ENCODE measurements at places on chromosomes 11 and 22.

DNA sequence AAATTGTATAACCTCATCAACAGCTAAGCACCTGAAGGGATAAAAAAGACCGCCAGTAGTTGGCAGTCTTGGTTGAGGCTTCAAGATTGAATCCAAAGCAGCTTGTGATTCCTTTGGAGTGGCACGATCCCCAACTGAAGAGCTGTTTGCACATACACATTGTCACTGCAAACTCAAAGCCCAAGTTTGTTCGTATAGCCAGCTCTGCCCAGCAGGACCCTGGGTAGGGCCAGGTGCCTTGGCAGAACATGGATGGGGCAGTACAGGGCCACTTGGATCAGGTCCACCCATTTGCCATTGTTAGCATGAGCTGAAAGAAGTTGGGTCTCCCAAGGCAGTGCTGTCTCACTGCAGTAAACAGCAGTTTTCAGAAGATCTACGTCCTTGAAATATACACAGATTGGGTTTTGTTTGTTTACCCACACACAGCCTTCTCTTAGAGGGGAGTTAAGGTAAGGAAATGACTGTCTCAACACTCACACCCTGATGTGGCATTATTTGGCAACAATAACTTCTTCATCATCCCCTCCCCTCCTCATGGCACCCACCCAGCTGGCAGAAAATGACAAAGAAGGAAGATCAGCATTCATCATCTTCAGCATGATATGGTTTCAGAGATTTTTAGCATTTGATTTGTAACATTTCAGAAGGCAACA lies 132.9 kb downstream of the COMMD9 start:
- peak; percentile 33 for DNase-seq

- DNase-seq, result no peak
Observed at GRCh38 chr11:84144531-84144930, 858.4 kb upstream of the CCDC90B start.

GRCh38 chr11:127050186-127050585 lies 49.6 kb upstream of the KIRREL3 start:
- DNase-seq, result no peak

GRCh38 chr11:64513523-64513922 lies 77.5 kb upstream of the SLC22A12 start:
- no peak for DNase-seq

DNA sequence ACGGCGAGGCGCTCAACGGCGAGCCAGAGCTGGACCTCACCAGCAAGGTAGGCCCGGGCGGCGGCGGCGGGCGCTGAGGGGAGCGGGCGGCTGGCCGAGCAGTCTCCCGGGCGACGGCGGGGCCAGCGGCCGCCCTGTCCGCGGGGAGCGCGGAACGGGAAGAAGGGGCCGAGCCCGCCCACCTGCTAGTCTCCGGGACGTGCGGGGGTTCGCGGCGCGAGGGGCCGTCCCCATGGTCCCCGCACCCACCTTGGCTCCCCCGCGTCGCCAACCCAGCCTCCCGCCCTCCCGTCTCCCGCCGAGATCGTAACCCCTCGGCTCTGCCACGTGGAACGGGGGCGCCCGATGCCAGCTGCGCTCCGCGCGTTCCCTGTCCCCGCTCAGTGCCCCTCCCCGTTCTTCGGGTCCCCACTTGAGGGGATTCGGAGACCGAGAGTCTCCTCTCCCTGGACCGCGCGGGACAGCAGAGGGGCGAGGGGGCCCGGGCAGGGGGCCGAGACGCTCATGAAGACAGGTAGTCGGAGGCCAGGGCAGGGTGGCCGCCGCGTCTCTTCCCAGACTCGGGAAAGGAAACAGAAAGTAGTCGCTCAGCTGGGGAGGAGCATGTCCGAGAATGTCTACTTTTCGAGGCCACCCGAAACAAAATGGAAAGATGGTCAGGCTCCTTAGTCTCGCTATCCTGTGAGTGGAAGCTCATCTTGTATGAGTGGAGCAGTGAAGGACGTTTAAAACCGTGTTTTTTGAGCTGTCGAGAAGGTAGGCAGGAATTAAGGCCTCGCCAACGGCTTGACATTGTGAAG lies 557 bp downstream of the GTPBP1 start:
- peak; percentile 64 for DNase-seq

DNA sequence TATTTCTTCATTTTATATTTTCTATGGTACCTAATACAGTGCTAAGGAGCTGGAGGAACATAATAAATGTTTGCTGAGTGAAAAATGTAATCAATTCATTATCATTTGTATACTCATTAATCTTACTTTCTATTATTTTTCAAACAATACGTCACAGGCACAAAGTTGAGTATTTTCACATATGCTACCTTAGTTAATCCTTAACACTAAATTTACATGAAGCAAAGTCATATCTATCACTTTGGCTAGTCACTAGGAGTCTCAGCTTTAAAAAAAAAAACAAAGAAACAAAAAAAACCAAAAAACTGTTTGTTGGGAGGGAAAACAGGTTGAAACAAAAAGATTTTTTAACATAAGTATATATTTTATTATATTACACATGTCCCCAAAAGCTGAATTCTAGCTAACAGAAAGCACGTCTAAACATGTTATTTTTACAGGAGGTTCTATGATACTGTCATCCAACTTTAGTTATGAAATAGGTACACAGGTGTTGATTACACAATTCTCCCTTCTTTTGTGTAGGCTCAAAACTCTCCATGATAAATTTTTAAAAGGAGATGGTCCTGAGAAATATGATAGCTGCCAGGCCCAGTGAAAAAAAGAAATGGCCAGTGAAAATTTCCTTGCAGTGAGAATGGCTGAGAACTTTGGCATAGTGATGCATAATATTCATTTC lies 14.3 kb downstream of the HPS5 start:
- no peak for DNase-seq

DNA sequence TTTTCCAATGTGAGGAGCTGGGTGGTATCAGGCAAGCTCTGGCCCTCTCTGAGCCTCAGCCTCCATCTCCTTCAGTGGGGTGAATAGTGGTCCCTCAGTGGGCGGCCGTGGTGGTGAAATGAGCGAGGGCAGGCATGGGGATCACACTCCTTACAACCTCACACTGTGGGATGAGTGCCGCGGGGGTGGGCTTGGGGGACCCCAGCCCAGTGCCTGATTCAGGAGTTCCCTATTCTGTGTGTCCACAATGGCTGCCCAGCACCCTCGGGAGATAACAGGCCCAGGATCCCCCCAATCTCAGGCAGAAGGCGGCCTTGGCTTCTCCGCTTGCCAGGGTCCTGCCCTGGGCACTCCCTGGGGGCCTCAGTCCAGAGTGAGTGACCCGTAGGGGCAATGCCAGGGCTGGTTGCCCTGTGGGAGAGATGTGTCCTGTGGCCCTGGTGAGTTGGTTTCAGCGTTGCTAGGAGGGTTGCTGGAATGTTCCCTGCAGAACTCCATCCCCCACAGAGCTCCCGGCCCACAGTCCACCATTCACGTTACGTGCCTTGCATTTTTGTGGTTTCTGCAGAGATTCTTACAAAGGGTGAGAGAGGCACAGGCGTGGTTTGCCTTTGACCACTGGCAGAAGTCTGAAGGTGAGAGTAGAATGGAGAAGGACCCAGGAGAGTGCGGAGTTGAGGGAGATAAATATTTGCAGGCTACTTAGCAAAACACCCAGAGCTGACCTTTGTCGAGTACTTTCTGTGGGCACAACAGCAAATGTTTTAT lies 2.9 kb downstream of the ALDH3B1 start:
- DNase-seq, result peak; percentile 99

DNA sequence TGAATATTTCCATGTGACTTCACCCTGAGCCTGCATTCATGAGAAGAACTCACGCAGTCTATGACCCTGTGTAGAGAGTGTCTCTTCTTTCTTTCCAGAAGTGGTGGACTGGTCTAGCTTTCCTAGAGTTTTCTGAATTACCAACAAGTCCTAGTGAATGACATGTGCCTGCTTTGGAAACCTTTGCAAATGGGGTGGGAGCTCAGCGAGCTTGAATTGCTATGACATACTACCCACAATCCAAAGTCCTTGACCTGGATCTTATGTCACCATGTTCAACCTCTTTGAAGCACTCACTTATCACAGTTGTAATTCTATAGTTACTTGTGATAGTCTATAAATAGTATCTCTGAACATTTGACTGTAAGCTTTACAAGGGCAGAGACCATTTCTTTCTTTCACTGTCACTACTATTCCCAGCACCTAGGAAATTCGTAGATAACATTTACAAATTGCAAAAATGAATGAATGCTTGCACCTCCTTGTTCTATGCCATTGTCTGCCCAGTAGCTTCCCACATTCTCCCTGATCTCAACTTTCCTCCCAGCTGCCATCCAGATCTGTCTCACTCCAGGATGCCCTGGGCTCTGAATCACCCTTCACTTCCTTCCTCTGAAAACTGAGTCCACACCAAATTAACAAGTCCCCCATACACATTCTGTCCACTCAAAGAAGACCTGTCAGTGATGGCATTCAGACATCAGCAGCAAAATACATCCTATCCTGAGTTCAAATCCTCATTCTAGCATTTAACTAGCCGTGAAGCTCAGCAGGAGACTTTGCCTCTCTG lies 201.9 kb upstream of the SESN3 start:
- no peak for DNase-seq

DNA sequence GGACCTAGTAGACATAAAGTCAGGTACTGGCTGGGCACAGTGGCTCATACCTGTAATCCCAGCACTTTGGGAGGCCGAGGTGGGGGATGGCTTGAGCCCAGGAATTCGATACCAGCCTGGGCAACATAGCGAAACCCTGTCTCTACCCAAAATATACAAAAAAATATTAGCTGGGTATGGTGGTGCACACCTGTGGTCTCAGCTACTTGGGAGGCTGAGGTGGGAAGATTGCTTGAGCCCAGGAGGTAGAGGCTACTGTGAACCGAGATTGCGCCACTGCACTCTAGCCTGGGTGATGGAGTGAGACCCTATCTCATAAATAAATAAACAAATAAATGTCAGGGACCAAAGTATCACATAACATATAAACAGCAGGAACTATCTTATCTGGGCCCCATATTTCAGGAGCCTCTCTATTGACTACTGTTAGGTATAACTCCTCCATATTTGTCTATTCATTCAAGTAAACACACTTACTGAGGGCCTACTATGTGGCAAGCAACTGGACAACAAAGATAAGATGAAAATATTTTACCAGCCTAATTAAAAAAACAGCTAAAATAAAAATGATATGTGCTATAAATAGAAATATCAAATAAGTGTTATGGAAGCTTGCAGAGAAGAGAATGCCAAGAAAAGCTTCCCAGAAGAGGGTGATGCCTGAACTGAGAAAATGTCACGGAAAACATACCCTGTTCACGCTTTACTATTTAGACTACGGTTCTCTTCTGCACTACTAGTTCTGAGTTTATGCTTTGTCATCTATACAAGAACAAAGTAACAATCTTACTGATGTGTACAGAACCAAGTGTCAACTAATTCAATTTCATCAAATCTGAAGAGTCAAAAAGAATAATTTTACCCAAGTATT lies 2.0 kb downstream of the NUP98 start:
- no peak for DNase-seq

- no peak for DNase-seq
Observed at GRCh38 chr11:92423115-92424034, 198.8 kb downstream of the FAT3 start.

- DNase-seq, result no peak
Observed at GRCh38 chr11:36530840-36531239, 20.8 kb upstream of the TRAF6 start.

GRCh38 chr11:114050258-114050927 lies 9.1 kb upstream of the ZBTB16 start:
- DNase-seq, result no peak

- DNase-seq, result no peak
Observed at GRCh38 chr22:37184816-37185541, 3.1 kb downstream of the C1QTNF6 start.

DNA sequence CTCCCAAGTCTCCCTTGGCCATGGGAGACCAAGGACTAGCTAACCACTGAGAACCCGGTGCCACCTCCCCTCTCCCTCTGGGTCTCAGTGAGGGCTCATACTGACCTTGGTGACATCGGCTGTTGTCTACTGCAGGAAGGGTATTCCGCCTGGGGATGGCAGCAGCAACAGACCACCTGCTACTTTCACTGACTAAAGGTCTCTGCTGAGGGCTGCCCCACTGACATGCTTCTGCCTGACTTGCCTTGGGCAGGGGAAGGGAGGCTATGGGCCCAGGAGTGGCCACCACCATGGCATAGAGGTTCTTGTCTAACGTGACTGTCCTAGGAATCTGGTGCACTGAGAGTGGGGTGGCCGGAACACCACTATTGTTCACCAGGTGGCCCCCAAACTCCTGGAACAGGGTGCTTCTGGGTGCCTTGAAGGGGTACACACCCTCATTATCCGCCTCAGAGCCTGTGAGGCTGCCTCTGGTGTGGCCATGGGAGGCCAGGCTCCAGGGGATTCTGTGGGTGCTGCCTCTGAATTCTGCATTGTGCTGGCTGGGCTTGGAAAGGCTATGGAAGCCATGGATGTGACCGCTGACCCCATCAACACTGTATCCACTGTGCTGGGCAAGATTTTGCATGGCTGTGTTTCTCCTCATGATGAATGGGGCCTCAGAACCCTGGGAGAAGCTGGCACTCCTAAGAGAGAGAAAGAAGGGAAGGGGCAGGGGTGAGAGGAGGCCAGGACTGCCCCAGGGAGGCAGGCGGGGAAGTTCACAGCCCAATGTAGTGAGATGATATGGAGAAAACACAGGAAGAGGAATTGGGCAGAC lies 38.3 kb downstream of the GAB4 start:
- DNase-seq, result no peak

- peak; percentile 76 for DNase-seq
Observed at GRCh38 chr11:15327786-15328231, 213.1 kb downstream of the INSC start.

- no peak for DNase-seq
Observed at GRCh38 chr22:32562401-32562800, 87.8 kb downstream of the FBXO7 start.

- DNase-seq, result no peak
Observed at GRCh38 chr22:24067587-24068376, 56.7 kb downstream of the CABIN1 start.

GRCh38 chr11:46278387-46279125 lies 1.1 kb downstream of the CREB3L1 start:
- peak; percentile 88 for DNase-seq

GRCh38 chr22:26939466-26939865 lies 282.1 kb downstream of the MIAT start:
- no peak for DNase-seq

GRCh38 chr22:19455585-19456370 lies 8.3 kb upstream of the C22orf39 start:
- no peak for DNase-seq

- no peak for DNase-seq
Observed at GRCh38 chr11:134573857-134574256, 161.8 kb upstream of the B3GAT1 start.

DNA sequence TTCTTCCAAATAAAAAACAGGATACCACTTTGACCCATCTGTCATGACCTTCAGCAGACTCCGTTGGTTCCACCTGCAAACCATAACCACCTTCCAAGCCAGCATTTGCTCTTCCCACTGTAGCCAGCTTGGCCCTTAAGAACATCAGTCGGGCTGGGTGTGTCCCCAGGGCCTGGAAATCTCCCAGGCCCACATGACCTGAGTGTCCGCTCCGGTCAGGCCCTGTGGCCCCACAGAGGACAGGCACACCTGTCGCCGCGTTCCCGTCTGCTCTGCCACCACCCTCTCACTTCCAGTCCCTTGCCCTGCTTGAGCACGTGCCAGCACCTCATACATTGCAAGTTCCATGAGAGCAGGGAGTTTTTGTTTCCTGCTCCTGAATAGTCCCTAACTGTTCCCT lies 65.7 kb upstream of the PITPNB start:
- no peak for DNase-seq

Data from astrocyte of the hippocampus (primary cell).